ENCODE measurements at places on chromosomes 1 and 21.

DNA sequence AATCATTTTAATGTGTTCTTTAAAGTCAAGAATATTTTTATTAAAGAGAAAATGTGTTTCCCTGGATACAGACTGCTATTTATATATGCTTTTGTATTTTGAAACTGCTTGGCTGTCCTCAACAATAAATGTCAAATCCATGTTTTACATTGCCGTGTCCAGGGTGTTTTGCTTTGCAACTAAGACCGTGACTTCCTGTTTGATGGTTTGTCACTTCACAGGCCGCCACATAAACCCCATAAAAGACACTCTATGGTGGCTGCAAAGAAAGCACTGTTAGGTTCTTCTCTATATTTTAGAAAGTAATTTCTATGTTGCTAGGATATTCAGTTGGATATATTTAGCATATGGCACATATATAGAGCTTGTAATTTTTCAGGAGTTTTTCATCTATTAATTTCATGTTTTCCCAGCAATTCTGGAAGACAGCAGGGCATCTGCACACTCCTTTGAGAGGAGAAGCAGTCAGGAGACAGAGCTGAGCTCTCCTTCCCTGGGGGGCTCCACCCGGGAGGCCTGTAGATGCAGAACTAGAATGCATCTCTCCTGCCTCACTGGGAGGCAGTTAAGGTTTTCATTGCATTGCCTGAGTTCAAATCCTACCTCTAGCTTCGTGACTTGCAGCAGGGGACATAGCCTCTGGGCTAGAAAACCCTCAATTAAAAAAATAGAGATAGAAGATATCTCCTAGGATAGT, 33.1 kb downstream of the PRDM2 start:
- DNase-seq = no peak

DNA sequence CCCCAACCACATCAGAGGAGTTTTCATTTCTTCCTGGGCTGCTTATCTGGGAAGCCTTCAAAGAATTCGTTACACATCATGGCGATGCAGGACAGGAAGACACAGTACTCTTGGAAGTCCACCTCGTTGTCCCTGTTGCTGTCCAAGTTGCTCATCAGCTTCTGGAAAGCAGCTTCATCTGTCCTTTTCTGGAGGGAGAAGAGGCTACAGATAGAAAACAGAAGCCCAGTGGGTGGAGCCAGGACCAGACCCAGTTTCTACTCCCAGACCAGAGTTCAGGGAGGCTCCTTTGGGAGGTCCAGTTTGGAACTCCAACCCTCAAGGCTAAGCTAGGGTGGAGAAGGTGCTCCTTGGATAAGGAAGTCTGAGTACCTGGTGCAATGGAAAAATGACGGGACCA, 1.9 kb downstream of the S100A4 start:
- no peak for DNase-seq

GRCh38 chr1:45604239-45604638, 19.6 kb downstream of the CCDC17 start:
- no peak for DNase-seq

DNA sequence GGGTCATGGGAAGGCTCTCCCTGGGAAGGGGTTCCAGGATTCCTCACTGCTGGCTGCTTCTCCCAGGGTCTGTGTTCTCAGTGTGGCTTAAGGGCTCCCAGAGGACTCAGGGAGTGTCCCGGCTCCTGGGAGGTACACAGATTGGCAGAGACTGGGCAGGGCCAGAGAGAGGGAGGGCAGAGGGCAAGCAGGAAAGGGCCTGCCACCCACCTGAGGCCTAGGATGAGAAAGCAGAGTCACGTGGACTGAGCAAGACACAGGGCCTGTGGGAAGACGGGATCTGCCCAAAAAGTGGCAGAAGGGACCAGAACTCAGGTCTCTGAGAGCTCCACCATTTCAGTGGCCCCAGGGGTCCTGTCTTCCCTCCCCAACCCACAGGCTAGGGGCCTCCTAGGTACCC, 871 bp downstream of the SLFNL1 start:
- DNase-seq = no peak

DNA sequence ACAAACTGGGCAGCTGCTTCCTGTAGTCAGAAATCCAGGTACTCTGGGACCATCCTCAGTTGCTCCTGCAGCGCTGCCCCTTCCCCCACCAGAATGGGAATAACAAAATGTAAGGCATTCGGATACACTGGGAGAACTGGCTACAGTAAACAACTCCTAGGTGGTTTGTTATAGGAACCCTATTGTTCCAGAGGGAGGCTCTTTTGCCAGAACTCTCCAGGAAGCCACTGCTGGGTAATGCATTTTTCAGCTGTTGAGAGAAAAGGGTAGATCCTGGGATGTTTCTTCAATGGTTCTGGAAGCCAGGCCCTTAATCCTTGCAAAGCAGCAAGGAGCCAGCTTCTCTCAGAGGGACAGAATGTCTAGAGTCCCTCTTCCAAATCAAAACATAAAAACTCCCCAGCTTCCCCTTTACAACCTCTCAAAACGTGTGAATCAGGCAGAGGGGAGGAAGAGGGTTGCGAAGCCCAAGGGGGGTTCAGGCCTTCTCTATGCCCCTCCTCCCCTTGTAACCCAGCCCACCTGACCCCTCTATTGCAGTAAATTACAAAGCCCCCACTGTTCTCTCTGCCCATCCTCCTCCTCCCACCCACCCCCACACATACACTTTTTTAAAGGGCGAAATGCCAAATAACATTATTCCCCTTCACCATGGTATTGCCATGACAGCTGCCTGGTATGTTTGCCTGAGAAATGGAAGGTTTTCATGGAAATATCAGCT, 29.1 kb downstream of the PLPP3 start:
- no peak for DNase-seq

DNA sequence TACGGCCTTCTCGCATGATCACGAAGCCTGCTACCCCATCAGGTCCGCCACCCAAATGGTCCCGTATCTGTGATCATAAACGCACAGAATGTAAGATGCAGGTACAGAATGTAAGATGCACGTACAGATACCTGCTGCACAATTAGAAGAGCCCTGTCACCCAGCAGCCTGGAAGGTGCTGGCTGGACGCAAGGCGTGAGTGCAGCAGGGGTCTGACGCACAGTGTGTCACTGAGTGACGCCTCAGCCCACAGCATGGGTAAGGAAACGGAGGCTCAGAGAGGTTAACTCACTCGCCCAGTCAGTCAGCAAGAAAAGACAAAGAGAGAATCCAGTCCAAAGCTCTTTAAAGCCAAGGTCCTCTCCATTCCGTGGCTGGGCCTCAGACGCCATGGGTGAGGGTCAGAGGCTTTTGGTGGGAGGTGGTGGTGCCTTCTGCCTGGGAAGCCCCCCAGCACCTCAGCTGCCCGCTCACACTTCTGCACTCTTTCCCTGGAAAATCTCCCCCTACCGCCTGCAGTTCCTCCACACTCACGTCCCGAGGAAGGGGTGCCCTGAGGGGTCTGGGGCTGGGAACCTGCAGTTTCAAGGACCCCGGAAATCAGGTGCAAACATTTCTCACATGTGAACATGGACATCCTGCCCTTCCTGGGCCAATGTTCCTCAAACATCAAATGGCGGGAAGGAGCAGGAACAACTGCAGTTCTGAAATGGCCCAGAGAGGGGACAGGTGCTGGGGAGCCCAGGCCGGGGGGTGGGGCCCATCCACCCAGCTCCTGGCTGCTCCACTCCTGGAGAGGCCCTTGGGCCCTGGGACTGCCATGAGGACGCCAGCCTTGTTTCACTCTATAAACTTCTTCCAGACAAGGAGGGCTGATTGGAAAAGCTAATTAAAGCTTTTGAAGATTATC, 59.4 kb downstream of the SLC66A1 start:
- no peak for DNase-seq

- no peak for DNase-seq
These were observed 4.0 kb downstream of the CHI3L1 start for GRCh38 chr1:203182387-203182953.

DNA sequence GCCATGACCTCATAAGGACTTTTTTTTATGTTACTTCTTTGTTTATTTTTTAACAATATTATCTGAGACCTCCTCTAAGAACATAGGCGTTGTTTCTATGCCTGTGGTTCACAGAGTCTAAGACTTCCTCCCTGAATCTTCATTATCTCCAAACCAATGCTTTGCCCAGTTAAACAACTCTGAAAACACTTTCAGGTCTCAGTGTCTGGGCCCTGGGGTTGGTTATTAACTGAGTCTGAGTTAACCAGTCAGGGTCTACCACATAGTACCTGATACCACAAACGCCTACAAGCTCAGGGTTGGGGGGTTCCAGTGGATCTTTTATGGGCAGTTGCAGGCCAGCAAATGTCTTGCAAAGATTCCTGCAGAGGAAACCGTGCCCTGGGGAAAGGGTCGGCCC, 138.2 kb downstream of the AJAP1 start:
- no peak for DNase-seq

GRCh38 chr1:151828921-151829320, 2.7 kb downstream of the RORC start:
- no peak for DNase-seq

- DNase-seq = no peak
These were observed 70.9 kb downstream of the VPS13D start for GRCh38 chr1:12300706-12301105.

- no peak for DNase-seq
These were observed 40.1 kb downstream of the MAST2 start for GRCh38 chr1:45843474-45843905.

DNA sequence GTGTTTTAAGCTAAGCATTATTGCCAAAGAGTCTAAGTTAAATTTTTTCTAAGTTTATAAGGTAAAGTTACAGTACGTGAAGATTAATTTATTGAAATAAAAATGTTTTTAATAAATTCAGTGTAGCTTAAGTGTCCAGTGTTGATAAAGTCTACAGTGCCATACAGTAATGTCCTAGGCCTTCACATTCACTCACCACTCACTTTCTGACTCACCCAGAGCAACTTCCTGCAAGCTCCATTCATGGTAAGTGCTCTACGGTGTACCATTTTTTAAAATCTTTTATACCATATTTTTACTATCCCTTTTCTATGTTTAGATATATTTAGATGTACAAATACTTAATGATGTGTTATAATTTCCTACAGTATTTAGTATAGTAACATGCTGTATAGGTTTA, 173.2 kb downstream of the CACNA1E start:
- no peak for DNase-seq

GRCh38 chr1:74767490-74767889, 34.5 kb downstream of the TYW3 start:
- no peak for DNase-seq

- no peak for DNase-seq
These were observed 29.1 kb upstream of the C21orf91 start for GRCh38 chr21:17848228-17848627.

All from SHP77 treated with DMSO at 0.1 percent for 48 hours (cell line).